Activated T-helper 1 cell treated with Interleukin-2 at 50 U/mL for 16 hours (primary cell): ENCODE measurements at places on chromosomes 11 and 22.

- DNase-seq = no peak
Measured at GRCh38 chr22:27626675-27627443, 174.7 kb downstream of the MN1 start.

DNA sequence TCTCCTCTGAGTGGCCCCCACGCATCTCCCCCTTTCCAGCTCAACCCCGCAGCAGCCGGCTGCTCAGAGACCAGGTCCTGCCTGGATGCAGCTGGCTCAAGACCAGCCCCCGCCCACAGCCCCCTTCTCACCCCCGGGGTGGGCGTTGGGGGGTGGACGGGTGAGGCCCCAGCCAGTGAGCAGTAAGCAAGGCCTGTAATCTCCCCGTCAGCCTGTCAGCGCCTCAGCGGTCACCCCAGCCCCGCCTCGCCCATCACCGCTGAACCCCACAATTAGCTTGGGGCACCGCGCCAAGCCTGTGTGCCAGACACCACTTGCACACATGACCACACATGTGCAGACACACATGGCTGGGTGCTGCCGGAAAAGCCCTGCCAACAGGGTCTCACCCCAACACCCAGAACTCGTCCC is 5.9 kb downstream of the PLXNB2 start:
- DNase-seq = no peak

DNA sequence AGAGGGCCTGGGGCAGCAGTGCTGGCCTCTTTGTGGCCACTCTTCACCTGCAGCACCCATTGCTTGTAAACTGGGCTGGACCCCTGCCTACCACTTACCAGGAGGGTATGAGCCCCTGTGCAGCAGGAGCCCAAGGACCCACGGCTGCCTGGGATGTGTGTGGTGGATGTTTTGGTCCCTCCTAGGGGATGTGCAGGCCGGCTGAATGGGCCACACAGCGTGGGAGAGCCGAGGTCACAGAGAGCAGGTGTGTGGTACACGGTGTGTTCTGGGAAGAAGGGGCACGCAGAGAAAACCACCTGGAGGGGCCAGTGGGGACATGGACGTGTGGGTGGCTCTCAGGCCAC is 19.3 kb upstream of the GNB1L start:
- DNase-seq = no peak

GRCh38 chr11:113974741-113975470 is at the start of gene HTR3A:
HTR3A (plus strand) TSS chr11:113975108; CDS start chr11:113975326, 218 bp downstream.
- DNase-seq = no peak

GRCh38 chr11:66218036-66218435 is 50.4 kb upstream of the RAB1B start:
- no peak for DNase-seq

DNA sequence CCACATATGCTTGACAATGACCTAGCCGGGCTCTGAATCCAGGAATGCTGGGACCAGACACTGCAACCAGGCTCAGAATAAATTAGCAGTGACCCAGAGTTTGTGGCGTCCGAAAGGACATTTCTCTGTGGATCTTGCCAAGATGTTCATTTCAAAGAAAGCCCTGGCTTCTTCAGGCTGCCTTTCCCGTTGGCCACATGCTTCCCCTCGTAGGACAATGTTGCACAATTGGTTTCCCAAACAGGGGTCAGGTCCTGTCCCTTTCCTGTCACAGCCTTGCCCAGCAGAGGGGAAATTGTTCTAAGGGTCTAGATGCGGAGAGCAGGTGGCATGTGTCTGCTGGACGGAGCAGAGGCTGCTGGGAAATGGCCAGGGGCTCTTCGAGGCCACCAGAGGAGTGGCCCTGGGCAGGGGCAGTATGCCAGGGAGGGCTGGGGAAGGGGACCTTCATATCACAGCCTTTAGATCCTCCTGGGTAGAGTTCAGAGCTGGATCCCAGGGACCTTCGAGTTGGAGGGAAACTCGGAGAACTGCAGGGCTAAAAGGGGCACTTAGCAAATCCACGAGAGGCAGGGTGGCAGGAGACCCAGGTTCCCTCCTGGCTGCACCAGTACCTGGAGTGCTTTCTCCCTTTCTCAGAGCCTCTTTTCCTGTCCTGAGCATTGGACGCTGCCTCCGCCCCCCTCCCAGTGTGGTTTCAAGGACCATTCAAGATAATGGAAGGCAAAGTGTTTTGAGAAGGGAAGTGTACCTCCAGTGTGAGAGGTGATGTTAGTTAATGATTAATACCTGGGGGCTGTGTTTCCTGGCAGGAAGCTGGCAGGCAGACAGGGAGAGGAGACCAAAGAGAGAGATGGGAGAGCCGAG is 42.3 kb downstream of the C11orf96 start:
- DNase-seq = no peak

GRCh38 chr11:19225123-19225522 is 15.6 kb downstream of the E2F8 start:
- DNase-seq = no peak

DNA sequence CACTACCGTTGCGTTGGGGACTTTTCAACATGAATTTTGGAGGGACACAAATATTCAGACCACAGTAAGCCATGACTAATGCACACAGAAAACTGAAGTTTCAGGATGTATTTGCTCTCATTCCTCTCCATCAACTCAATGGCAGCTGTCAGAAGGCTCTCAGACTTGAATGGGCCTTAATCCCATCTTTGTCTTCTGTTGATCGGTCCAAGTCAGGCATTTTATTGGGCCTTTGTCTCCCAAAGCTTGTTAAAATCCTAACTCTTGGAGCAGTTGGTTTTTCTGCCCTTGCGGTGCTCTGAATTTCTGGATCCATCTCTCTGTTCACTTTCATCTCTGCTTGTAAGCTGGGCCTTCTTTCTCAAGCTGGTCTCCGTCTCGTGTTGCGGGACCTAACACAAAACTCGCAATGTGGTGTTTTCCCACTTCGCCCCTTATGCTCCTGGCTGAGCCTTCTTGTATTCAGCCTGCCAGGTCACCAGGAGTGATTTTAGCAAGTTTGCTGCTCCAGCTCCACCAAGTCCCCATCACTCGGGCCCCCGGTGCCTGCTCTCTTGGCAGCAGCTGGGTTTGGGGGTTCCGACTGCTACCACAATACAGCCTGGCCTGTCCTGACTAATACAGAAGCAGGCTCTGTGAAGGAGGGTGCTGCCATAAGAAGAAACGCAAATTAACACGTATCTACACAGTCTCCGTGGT is 27.0 kb downstream of the TSPAN32 start:
- no peak for DNase-seq

DNA sequence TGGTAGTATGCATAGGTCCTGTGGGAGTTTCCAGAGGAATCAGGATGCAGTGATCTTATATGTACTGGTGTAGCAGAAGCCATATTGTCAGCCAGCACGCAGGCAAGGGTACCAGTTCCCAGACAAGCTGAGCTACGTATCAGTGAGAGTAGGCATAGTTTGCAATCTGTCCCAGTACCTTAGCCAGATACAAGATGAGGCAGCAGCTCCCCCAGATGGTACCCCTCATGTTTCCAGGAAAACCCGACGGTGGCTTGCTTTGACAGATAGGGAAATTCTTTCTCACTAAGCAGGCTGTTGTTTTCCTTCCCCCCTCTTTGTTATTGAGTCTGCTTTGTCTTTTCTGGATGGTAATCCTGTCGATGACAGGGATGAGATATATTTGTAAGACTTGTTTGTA is 109.7 kb upstream of the RRM1 start:
- no peak for DNase-seq

GRCh38 chr11:65883786-65884715 is 4.2 kb downstream of the FIBP start:
- DNase-seq = no peak

- DNase-seq = no peak
Measured at GRCh38 chr11:94653561-94653960, 86.4 kb downstream of the PIWIL4 start.

GRCh38 chr11:108768370-108768769 is 103.5 kb downstream of the DDX10 start:
- no peak for DNase-seq

DNA sequence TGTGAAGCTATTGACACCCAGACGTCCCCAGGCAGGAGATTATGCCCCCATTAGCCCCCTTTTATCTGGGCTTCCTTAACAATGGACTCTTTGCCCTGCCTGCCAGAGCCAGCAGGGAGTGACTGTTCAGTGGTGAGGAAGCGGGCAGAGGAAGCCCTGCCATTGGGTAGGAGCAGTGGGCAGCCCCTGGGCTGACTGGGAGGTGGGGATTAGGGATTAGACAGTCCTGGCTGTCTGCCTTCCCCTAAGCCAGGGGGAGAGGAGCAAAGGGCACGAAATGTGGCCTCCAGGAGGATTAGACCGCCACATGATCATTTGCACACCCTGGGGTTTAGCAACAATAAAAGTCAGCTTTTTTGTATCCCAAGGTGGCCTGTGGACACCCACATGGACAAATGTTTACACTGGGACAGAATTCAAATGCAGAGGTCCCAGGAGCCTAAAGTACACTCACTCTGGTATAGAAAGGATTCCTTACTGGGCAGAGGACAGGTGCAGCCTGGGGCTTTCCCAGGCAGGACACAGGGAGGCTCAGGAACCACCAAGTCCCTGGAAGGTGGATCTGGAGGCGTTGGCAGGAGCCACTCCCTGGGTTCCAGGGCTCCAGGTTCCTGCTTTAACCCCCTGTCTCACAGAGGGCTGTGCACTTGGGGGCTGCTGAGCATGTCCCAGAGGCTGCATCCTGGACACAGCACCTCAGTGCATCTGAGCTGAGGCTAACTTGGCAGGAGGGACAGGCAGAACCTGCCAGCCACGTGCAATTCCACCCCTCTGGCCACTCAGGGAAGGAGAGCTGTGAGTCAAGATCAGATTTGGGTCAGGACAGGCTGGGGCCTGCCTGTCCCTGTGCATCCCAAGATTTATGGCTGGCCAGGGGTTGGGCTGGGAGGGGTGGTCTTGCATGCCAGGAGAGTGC is 2.1 kb downstream of the PNPLA3 start:
- DNase-seq = no peak

- no peak for DNase-seq
Measured at GRCh38 chr11:117977029-117977428, 9.2 kb upstream of the IL10RA start.

GRCh38 chr11:7381937-7382336 is 103.4 kb upstream of the OLFML1 start:
- no peak for DNase-seq

- no peak for DNase-seq
Measured at GRCh38 chr11:21142007-21142406, 472.6 kb downstream of the NELL1 start.

- no peak for DNase-seq
Measured at GRCh38 chr11:83039566-83039965, 32.1 kb downstream of the RAB30 start.

DNA sequence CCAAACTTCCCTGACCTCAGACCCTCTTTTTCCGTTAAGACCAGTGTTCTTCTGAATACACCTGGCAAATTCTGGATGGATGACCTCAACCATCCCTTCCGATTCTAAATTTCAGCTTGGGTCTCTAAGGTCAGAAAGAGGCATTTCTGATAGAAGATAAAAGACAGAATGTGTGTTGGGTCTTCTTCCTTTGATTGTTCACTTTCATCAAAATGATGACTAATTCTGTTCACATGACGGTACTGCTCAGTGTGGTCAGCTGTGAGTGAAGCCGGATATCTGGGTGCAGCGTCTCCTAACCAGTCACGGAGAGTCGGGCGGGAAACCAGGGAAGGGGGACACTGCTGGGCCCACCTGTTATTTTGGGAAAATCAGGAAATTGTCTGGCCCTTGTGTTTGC is 151.6 kb upstream of the NAV2 start:
- DNase-seq = no peak

GRCh38 chr11:46557684-46558151 is 36.1 kb downstream of the AMBRA1 start:
- DNase-seq = no peak

DNA sequence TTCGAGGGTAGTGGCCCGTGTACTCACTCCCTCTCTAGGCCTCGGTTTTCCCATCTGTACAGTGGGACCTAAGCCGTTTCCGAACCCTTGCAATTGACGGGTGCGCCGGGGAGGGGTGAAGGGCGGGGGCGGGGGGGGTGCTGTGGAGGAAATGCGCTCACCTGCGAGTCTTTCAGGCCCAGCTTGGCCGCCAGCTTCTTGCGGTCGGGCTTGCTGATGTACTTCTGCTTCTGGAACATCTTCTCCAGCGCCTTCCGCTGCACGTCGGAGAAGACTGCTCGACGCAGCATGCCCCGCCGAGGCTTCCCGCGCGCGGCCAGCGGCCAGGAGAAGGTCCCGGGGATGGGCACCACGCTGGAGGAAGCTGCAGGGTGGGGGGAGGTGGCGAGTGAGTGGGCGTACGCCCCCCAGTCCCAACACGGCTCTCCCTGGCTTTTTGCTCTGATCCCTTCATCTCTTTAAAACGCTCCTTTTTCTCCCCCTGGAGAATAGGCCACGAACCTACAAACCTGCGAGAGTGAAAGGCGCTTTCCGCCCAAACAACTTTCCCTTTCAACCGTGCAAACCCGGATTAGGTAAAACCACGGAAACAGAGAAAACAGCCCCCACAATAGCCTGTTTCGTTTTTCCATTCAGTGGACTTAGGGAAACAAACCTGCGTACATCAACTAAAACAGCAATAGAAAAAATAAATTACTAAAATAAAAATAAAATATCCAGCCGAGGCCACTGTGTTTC is 3.2 kb downstream of the DBX1 start:
- peak; percentile 23 for DNase-seq

DNA sequence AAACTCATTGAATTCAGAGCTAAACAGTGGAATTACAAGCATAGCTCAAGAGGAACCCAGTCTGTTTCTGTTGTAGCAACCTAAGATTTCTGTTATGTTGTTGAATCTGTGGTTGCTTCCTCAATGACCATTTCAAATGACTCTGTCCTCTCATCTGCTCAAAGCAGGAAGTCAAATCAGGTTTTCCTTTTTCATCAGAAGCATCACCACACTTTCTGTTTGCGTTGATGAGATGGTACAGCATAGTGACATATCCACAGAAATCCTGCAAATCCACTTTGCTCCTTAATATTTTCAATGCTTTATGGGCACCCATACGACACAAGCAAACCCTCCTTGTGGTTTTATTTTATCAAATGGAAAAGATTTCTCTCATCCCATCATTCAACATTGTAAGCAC is 12.6 kb upstream of the UCP2 start:
- DNase-seq = no peak

DNA sequence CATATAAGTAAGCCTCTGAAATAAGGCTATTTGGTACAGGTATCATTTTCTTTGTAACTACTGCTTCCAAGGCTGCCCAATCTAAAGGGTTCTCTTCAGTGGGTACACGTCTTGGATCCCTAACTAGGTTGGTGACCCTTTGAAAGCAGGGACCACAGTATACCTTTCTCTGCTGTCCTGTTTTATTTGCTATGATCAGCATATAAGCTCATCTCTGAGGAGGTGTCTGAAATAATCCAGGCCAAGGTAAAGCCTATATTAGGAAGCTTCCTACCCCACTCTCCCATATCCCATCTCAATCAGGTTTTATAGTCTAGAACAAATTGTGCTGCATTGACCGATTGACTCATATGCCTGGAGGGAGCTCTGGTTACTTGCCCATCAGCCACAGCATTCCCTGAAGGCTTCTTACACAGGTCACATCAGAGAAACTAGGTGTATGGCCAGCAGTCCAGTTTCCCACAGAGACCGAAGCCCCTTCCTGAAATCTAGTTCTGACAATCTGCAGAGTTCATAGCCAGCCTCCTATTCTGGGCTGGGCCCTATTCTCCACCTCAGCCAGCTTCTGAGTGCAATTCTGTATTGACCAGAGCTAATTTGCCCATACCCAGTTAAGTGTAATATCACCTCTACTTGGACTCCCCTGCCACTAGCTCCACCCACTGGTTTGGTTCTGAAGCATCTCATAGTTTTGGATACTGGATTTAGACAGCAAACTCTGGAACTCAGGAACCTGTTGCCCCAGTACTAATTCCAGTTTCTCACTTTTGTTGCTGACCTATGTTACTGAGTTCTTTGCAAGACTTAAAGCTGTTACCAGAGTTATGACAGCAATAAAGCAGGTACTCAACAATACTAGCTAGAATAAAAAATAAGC is 62.1 kb upstream of the ARHGAP20 start:
- no peak for DNase-seq

- DNase-seq = peak; percentile 10
Measured at GRCh38 chr11:86116386-86116726, 47.5 kb upstream of the PICALM start.
